ENCODE measurements at places on chromosomes 6 and 20.

DNA sequence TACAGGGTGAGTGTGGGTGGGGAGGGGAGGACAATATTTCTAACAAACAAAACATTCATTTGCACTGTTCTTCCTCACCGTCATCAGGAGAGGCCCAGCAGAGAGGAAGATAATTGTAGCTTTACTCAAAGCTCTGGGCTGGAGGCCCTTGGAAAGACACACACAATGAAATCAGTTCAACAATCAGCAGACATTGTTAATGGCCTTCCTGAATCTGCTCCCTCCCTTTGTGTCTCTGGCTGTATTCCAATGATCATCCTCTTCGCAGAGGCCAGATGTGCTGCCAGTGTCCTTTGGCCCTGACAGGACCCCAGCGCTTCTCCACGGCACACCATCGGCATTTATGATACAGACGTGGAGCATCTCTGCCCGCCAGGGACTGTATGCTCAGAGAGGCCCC, 44.6 kb upstream of the LRFN2 start:
- DNase-seq = no peak

DNA sequence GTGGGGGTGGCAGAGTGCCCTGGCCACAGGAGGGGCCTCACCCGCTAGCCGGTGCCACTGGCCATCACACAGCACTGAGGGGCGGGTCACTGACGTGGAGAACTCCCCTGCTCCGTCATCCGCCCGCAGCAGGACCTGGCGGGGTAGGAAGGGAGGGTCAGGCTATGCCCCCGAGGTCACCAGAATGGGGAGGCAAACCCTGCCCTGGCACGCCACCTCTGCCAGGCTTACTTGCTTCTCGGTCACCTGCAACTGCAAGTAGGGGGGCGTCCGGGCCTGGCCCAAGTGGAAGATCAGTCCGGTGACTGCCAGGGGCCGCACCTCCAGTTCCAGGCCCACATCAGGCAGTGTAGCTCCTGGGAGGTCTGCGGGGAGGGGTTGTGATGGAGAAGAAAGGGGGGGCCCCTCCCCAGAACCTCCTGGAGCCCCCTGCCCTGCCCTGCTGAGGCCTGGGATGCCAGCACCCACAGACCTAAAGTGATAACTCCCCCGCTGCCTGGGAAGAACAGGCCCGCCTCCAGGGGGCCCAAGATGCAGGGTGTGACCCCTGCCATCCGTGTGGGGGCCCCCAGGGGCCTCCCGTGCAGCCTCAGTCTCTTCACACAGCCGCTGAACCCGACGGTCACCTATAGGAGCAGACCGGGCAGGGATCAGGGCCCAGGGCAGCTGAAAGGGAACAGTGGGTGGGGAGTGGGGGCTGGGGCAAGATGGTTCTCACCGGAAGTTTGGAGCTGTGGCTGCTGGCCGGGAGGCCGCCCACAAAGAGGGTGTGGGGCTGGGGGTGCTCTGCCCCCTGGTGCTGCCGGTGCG, 7.4 kb downstream of the ADRM1 start:
- DNase-seq = no peak

GRCh38 chr6:52475307-52475706, 55.2 kb downstream of the EFHC1 start:
- no peak for DNase-seq

DNA sequence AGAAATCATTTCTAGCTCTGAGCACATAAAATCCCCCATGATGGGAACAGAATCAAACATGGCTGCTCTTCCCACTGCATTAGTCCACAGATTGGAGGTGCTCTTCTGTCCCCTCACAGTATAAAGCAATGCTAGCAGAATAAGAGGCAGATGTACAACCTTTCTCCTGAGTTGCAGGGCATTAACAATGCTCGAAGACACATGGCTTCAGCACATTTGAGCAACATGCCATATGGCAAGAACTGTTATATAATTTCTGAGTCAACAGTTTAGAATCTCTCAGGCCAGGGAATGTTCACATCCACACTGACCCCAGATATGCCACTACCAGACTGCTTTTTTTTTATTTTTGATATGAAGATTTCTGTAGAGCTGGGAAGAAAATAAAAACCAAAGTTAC, 119.6 kb downstream of the KIF13A start:
- no peak for DNase-seq

DNA sequence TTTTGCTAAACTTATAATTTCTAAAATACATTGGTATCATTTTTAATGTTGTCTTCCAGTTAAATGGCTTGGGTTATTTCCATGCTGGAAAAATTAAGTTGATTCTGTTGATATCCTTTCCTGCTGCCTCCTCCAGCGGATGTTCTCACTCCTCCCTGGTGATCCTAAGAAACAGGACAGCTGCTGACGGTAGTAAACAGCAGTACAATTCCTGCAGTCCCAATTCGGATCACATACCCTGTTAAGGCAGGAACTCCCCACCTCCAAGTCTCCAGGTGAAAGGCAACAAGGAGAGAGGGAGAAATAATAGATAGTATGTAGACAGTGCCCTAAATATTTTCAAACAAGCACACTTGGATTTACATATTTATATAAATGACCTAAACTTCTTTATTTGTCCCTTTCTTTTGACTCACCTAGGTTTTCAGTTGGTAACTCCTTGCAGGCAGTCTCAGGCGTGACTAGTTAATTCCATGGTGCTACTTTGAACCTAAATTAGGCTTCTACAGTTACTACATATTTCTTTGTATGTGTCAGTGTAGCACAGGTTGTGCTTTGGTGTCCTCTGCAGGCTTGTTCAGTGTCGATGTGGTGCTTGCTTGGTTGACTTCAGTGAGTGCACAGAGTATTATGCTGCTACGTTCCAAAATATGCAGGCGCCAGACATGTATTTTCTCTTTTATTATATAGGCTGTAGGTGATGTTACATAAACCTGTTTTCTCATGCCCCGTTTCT, 126.0 kb downstream of the ADGRB3 start:
- no peak for DNase-seq

GRCh38 chr6:15017261-15017660, 228.6 kb upstream of the JARID2 start:
- DNase-seq = no peak

Measured in GM19239 (cell line).